ENCODE measurements at places on chromosomes 1 and 21. TPM values are rescaled to one million over a fixed set of nuclear protein-coding genes. Genes with fewer than 3 reads are reported as not detected.

Gene AUNIP
- not detected for total RNA-seq

Gene SCCPDH
- total RNA-seq, result 15.2 TPM

Gene FTCD
- total RNA-seq, result not detected

Gene NIT1
- total RNA-seq, result 43.6 TPM

Gene NR1I3
- total RNA-seq, result not detected

Gene GCSAML
- total RNA-seq, result 0.39 TPM

Gene CD52
- 314 TPM for total RNA-seq

Gene MAP10
- total RNA-seq, result 1.8 TPM

Gene MPL
- total RNA-seq, result 1.4 TPM

Gene CFAP298
- 27.4 TPM for total RNA-seq

Gene EXTL1
- total RNA-seq, result 7.3 TPM
